ENCODE measurements at places on chromosomes 7 and 10.

DNA sequence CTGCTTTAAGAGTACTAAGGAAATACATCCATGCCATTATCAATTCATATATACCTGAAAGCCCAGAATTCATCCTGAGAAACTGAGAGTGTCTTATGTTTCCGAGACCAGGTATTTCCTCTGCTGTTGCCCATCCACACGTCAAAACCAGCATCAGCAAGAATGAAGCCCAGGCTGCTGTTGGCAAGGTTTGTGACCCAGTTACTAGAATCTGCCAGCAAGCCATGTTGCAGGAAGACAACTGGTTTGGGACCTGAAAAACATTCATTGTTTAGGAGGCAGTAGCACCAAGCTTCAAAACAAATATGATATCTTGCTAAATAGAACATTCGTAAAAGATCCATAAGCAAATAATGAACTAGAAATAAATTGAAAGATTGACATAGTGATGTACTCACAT lies 21.0 kb upstream of the CH25H start:
- DNase-seq, result no peak

DNA sequence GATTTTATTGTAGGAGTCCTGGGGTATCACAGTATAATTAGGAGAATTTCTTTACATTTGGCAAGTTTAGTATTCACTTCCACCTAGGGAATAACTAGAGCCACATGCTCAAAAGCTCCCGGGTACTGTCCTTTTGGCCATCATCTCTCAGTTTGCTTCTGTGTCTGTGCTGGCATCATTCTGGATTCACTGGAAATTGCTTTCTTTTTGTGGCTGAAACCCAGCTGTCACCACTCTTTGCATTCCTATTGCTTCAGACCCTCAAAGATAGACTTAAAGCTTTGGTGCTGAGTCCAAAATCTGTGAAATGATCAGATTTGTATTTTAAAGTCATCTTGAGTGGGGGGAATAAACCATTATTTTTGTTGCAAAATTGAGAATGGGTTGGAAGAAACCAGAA lies 8.9 kb downstream of the SDK1 start:
- no peak for DNase-seq

GRCh38 chr10:79358811-79359210 lies 11.5 kb downstream of the PPIF start:
- DNase-seq, result no peak

DNA sequence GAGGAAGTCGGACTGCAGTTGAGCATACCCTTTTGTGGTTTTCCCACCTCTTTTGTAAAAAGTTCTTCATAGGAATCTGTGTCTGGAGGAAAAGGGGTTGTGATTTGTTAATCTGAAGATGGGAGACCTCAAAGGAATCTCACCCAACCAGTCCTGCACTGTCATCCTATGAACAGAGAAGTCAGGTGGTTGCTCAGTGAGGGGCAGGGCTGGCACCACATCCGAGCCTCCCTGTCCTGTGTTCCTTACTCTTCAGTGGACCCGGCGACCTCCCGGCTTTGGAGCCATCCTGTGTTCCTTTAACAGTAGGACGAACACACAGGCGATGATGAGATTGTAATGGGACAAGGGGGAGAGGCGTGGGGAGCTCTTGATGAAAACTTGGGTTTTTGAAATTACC lies 2.8 kb upstream of the MGMT start:
- no peak for DNase-seq

DNA sequence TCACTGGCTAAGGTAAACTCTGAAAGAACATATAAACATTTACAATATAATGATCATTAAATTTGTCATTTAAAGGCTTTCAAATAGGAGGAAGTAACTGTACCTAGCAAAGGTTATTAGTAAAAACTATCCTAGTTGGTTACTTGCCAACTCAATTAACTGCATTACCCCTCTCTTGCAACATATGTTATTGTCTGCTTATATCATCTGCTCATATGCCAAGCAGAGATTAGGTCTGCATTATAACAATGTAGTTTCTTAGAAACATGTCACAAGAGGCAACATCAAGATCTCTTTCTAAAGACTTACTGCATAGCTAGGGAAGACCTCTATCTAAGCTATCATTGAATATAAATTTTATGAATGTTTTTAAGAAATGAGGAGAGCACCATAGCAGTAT lies 132.5 kb downstream of the RELN start:
- DNase-seq, result no peak

DNA sequence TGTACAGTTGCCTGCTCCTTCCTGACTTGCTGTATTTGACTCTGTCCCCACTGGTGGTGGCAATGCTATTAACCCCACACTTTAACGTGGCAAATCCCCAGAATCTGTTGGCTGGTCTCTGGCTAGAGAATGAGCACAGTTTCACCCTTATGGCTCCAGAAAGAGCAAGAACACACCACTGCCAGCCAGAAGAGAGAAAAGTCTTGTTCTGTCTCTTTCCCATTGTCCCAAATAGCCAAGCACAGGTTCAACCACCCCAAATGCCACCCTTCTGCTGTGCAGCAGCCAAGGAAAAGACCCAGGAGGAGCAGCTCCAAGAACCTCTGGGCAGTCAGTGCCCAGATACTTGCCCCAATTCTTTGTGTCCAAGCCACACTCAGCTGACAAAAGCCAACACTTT lies 11.3 kb downstream of the SLC16A9 start:
- no peak for DNase-seq

Data from NCI-H1930 (cell line).